Endothelial cell of umbilical vein (primary cell): ENCODE measurements at places on chromosomes 5 and 9. TPM values are rescaled to one million over a fixed set of nuclear protein-coding genes. Genes with fewer than 3 reads are reported as not detected.

DNA sequence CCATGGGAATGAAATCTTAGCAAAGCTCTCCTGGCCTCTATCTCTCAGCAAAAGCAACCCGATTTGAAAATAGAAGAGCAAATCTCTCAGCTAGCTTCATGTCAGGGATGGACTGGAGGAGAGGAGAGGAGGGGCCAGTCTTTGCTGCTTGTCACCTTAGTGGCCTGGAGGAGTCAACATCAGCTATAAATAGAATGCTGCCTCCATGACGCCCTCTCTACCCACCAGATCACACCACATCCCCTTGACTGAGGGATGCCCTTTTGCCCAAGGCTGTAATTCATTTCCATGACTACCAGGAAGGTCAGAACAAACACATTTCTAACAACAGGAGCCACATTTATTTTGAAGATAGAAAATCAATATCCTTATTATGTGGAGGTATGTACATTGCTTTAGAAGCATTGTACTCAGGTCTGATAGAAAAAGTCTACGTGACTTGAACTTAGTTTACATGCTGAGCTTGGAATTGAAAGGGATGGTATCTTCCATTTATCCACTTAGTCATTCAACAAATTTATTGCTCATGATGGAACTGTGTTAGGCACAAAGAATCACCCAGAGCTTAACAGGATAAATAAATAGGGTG, 92.4 kb upstream of the LIFR start:
- DNase-seq, result no peak

- no peak for DNase-seq
These were observed 20.3 kb downstream of the GEMIN5 start for GRCh38 chr5:154917757-154918156.

DNA sequence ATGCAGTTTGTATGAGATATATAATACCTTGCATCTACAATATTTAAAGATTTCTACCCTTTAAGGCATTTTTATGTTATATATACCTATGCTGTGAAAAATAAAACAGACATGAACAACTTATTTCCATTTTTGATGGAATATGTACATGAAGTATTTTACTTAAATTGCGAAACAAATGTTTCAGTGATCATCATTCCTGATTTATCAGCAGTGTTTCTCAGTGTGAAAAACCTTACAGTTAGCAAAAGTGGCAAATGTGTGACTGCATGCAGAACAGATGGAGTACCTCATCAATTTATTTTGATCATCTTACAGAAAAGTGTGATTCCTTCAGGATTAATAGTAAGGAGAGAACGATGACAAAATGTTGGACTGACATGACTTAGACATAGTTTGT, 43.1 kb downstream of the PRR16 start:
- DNase-seq, result no peak

GRCh38 chr5:82325155-82325554, 47.0 kb upstream of the RPS23 start:
- no peak for DNase-seq

The IL31RA gene
- 0.75 and 0.90 TPM in 2 replicates for total RNA-seq
